ENCODE measurements at places on chromosomes 3 and 15. TPM values are rescaled to one million over a fixed set of nuclear protein-coding genes. Genes with fewer than 3 reads are reported as not detected.

Gene MYO5C
- 6.9 TPM for total RNA-seq

Gene TRPM1
- total RNA-seq: not detected

Gene GABRR3
- not detected for total RNA-seq

Gene ATP8B4
- total RNA-seq: 0.99 TPM

Gene SH3GL3
- total RNA-seq: 0.68 TPM

Gene ARRDC4
- total RNA-seq: 0.09 TPM

Gene PDZRN3
- not detected for total RNA-seq

Gene SLC51A
- total RNA-seq: not detected

Gene CAND2
- 0.37 TPM for total RNA-seq

Gene GRK7
- total RNA-seq: not detected

Gene BOC
- total RNA-seq: 5.3 TPM

Gene SERPINI1
- 2.8 TPM for total RNA-seq

Gene PP2D1
- total RNA-seq: not detected

Gene PRR20G
- total RNA-seq: 1.1 TPM

Gene LRRN1
- total RNA-seq: not detected

Gene XCR1
- total RNA-seq: not detected

Gene QRICH1
- total RNA-seq: 35.1 TPM

Gene RBPMS2
- 6.2 TPM for total RNA-seq

Gene ACVR2B
- 3.1 TPM for total RNA-seq

Gene ECE2
- not detected for total RNA-seq

Gene ZNF502
- 1.6 TPM for total RNA-seq

Gene CTXND1
- total RNA-seq: not detected

Gene PLA2G4D
- not detected for total RNA-seq

Gene KBTBD12
- not detected for total RNA-seq

Gene VPS18
- total RNA-seq: 23.9 TPM

Gene TMEM207
- not detected for total RNA-seq

Gene FETUB
- total RNA-seq: 0.12 TPM

Gene CYP1A1
- 1.8 TPM for total RNA-seq

Gene GPR27
- 3.0 TPM for total RNA-seq

Gene C3orf80
- total RNA-seq: 1.0 TPM

Gene GOLGA8N
- 1.3 TPM for total RNA-seq

Gene ABCF3
- 33.3 TPM for total RNA-seq

Gene SEMA3G
- 0.16 TPM for total RNA-seq

Gene BBS4
- 21.6 TPM for total RNA-seq

Gene LYZL4
- not detected for total RNA-seq

Gene RFT1
- total RNA-seq: 28.3 TPM

Gene KCNH8
- not detected for total RNA-seq

Gene FAIM
- total RNA-seq: 30.3 TPM

Gene RPL15
- 3,081 TPM for total RNA-seq

Gene CLDN18
- not detected for total RNA-seq

Gene GUCA1C
- total RNA-seq: not detected

Gene GOLGA8S
- total RNA-seq: 0.08 TPM

Gene DNAH12
- total RNA-seq: 0.09 TPM

Gene LSAMP
- total RNA-seq: 0.14 TPM

Gene TTLL13
- total RNA-seq: 0.14 TPM

Gene SLC28A2
- not detected for total RNA-seq

Gene SH2D7
- total RNA-seq: not detected

Gene FYCO1
- 6.8 TPM for total RNA-seq

Gene SPATA12
- 0.30 TPM for total RNA-seq

Gene ZDHHC23
- 3.8 TPM for total RNA-seq
